Activated naive CD4-positive, alpha-beta T cell treated with anti-CD3 and anti-CD28 coated beads for 36 hours (primary cell): ENCODE measurements at places on chromosomes 4 and X. TPM values are rescaled to one million over a fixed set of nuclear protein-coding genes. Genes with fewer than 3 reads are reported as not detected.

DNA sequence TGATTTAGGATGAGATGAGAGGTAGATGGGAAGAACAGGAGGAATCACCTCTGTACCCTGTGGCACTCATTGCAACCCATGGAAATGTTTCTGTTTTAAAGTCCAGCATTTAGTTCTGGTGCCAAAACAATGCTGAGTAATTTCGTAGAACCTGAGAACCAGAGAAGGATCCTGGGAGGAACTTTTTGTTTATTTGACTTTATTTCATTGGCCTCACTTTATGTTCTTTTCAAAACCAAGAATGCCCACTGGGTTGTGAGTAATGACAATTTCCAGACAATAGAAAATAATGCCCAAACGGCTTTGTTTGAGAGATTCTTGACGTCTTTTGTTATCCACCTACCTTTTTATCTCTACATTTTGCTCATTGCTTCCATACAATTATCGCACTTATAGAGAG is 111.3 kb downstream of the SHROOM3 start:
- H3K4me1 ChIP-seq, result peaks cover 9% of the 10 kb centered on the region
- H3K27me3 ChIP-seq, result peaks cover 2% of the 10 kb centered on the region
- DNase-seq, result no peak
- peaks cover 2% of the 10 kb centered on the region for H3K36me3 ChIP-seq
- H3K4me3 ChIP-seq, result no peak overlapping the region

DNA sequence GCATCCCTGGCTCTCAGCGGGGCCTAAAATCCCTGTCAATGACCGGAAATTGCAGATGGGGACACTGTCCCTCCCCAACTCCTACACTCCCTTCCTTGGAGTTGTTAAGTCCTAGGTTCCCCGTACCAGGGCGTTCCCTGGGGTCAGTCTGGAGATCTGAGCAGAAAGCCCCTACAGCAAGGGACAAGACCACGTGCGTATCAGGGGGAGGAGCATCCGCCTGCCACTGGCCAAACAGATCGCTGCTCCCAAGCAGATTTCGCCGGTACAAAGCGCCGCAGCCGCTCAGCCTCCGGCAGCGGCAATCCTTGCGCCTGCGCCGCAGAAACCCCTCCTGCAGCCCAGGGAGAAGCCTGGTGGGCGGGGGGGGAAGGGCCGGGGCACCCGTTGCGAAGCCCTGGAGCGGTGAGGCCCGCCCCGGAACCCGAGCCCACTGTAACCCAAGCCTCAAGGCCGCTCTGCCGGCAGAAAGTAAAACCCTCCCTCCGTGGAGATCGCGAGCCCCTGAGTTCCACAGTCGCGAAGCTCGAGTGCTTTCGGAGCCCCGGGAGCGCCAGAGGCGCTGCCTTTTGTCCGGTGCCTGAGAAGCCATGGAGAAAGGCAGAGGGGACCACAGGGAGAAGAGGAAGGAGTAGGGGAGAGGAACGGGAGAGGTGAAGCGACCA is 2.7 kb downstream of the CRMP1 start:
- no peak overlapping the region for H3K27ac ChIP-seq
- no peak for DNase-seq
- peaks cover 2% of the 10 kb centered on the region for H3K4me1 ChIP-seq
- H3K4me3 ChIP-seq, result no peak overlapping the region
- H3K27me3 ChIP-seq, result peaks cover 56% of the 10 kb centered on the region
- H3K36me3 ChIP-seq, result no peaks in the 10 kb centered on the region

- no peak for DNase-seq
- peaks cover 1% of the 10 kb centered on the region for H3K36me3 ChIP-seq
- H3K27me3 ChIP-seq, result peaks cover 3% of the 10 kb centered on the region
- H3K4me3 ChIP-seq, result no peak overlapping the region
- H3K4me1 ChIP-seq, result no peaks in the 10 kb centered on the region
Observed at GRCh38 chr4:105483840-105484239, 10.0 kb upstream of the PPA2 start.

DNA sequence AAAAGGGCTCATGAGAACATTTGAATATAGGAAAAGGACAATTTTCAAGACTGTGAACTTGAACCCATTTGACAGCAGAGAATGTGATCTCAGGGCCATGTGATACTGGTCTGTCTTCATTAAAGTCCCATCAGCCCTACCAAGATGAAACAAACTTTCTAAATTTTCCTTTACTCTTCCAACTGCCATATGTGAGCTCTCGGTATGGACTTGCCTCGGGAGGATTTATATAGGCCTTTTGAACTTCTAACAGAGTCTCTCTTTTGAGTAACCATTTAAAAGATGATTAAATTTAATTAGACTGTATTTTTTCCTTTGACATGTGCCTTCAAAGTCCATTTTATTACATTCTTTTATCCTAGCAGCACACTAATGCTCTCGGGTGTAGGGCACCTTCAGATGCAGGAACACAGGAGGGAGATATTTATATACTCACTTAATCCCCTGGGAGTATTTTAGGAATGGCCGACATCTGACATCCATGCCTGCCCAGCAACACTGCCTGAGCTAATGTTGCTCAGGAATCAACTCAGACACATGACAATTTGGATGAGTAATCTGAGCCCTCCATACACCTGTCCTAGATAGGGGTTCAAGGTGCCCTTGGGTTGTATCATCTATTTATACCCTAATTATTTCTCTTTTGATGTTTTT is 155.0 kb downstream of the SLC7A11 start:
- no peaks in the 10 kb centered on the region for H3K4me1 ChIP-seq
- H3K36me3 ChIP-seq, result no peaks in the 10 kb centered on the region
- no peak overlapping the region for H3K4me3 ChIP-seq
- no peak for DNase-seq
- H3K27ac ChIP-seq, result no peak overlapping the region

DNA sequence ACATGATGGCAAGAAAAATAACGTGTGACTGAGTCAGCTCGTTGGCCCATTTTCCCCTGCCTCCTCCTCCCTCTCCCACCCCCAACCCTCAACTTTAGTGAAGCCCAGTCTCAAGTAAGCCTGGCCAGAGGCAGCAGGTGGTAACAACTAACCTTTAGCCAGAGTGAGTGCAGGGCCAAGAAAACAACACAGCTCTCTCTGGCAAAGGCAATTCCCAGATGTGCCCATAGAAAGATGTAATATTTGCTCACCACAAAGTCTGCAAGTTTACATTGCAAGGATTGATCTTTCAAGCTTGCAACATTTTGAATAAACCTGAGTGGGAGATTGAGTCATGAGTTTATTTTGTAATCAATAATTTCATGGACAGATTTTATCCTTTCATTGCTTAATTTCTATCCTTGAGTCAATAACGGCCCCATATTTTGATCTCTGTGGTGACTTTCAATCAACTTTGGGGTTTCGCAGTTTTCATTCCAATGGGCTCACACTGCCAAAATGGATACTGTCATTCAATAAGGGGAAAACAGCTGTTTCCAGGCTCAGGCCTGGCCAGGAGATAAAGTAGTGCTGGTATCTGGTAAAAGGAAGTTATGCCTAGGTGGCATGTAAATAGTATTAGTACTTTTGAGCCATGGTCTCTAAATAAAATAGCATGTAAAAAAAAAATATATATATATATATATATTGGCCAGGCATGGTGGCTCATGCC is 130.7 kb upstream of the TMEM164 start:
- H3K4me3 ChIP-seq, result no peak overlapping the region
- no peaks in the 10 kb centered on the region for H3K36me3 ChIP-seq
- H3K27ac ChIP-seq, result no peak overlapping the region
- DNase-seq, result no peak
- H3K4me1 ChIP-seq, result no peaks in the 10 kb centered on the region
- no peaks in the 10 kb centered on the region for H3K27me3 ChIP-seq

HS3ST1 gene
- not detected for total RNA-seq

CLGN gene
- 0.10 TPM for total RNA-seq

KIT gene
- total RNA-seq, result not detected
